Fibroblast of lung (primary cell): ENCODE measurements at places on chromosomes 16 and 17. TPM values are rescaled to one million over a fixed set of nuclear protein-coding genes. Genes with fewer than 3 reads are reported as not detected.

GRCh38 chr16:22645868-22646267 is 135.2 kb downstream of the NPIPB5 start:
- DNase-seq: no peak

- no peak for DNase-seq
Observed at GRCh38 chr16:81932668-81933067, 78.6 kb downstream of the SDR42E1 start.

HSD3B7 gene
- 32.9 and 47.9 TPM in 2 replicates for total RNA-seq

DNA sequence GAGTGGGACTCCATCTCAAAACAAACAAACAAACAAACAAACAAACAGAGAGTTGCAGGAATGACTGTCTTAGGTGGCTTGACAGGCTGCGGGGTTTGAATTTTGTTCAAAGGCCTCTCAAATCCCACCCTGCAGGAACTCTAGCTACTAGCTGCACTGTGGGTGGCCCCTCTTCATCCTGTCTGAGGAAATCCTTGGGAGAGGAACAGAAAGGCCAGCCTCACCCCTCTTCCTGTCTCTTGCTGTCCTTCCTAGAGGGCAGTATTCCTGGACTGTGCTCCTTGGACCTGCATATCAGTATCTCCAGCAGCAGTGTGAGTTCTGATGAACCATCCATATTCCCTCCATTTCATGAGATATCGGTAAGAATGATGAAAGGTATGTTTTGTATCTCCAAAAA is 2.0 kb upstream of the CCDC92B start:
- no peak for DNase-seq

ORMDL3 gene
- total RNA-seq: 48.1 and 51.9 TPM in 2 replicates

KRTAP2-4 gene
- not detected in 2 replicates for total RNA-seq
